EL (cell line): ENCODE measurements at places on chromosomes 5 and 9.

DNA sequence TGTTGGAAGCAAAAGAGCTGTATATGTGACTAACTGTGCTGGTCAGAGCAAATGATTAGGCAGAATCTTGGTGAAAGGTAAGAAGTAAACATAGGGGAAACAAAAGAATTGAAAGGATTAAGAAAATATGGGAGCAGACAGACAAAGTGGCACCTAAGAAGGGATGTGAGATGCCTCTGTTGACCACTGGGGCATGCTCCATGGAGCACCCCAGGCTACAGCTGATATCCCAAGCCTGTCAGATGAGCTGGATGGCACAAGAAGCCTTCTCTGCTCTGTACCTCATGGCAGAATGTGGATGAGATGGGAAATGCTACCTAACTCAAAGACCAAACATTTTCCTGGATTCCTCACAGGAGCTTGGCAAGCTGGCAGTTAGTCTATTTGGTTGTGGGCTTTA, 89.3 kb upstream of the SLIT3 start:
- DNase-seq: no peak

GRCh38 chr5:174271316-174271715, 225.8 kb downstream of the NSG2 start:
- no peak for DNase-seq

GRCh38 chr9:113771199-113771598, 104.9 kb upstream of the ZNF618 start:
- DNase-seq: no peak

- no peak for DNase-seq
Observed at GRCh38 chr9:9557804-9558334, 1054.9 kb downstream of the PTPRD start.

DNA sequence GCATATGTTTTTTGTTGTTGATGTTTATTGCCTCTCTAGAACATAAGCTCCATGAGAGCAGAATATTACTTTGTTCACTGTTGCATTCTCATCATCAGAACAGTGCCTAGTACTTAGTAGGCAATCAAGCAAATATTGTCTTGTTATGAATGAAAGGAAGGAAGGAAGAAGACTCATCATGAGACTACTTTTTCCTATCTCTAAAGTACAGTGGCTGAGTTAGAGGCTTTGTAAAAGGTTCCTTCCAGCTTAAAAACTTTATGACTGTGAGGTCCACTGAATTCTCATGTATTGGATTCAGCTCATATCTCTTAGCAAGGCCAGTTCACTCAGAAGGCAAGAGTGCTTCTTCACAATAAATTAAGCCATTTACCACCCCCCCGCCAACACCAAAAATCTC, 171.8 kb upstream of the NR3C1 start:
- no peak for DNase-seq

GRCh38 chr5:115895821-115896220, 54.1 kb downstream of the AP3S1 start:
- peak; percentile 46 for DNase-seq
